ENCODE measurements at places on chromosomes 5 and 9.

- DNase-seq: no peak
These were observed 10.4 kb downstream of the TGFBI start for GRCh38 chr5:136039202-136039601.

DNA sequence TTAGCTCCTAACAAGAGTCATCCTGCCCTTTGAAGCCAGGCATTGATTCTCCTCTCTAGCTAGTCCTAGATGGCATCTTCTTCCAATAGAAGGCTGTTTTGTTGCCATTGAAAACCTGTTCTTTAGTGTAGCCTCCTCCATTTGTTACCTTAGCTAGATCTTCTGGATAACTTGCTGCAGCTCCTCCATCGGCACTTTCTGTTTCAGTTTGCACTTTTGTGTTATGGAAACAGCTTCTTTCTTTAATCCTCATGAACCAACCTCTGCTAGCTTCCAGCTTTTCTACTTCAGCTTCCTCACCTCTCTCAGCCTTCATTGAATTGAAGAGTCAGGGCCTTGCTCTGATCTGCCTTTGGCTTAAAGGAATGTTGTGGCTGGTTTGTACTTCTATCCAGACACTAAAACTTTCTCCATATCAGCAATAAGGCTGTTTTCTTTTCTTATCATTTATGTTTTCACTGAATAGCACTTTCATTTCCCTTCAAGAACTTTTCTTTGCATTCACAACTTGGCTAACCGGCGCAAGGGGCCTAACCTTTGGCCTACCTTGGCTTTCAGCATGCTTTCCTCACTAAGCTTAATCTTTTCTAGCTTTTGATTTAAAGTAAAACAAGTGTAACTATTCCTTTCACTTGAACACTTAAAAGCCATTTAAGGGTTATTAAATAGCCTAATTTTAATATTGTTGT, 166.5 kb upstream of the SLC12A2 start:
- DNase-seq: no peak

- no peak for DNase-seq
These were observed 1240.7 kb upstream of the WWC1 start for GRCh38 chr5:167050568-167051401.

GRCh38 chr9:22683700-22684075, 237.1 kb downstream of the DMRTA1 start:
- DNase-seq: no peak

- no peak for DNase-seq
These were observed 45.8 kb downstream of the WHRN start for GRCh38 chr9:114459464-114459863.

GRCh38 chr9:13716601-13717321, 437.3 kb upstream of the MPDZ start:
- DNase-seq: no peak

DNA sequence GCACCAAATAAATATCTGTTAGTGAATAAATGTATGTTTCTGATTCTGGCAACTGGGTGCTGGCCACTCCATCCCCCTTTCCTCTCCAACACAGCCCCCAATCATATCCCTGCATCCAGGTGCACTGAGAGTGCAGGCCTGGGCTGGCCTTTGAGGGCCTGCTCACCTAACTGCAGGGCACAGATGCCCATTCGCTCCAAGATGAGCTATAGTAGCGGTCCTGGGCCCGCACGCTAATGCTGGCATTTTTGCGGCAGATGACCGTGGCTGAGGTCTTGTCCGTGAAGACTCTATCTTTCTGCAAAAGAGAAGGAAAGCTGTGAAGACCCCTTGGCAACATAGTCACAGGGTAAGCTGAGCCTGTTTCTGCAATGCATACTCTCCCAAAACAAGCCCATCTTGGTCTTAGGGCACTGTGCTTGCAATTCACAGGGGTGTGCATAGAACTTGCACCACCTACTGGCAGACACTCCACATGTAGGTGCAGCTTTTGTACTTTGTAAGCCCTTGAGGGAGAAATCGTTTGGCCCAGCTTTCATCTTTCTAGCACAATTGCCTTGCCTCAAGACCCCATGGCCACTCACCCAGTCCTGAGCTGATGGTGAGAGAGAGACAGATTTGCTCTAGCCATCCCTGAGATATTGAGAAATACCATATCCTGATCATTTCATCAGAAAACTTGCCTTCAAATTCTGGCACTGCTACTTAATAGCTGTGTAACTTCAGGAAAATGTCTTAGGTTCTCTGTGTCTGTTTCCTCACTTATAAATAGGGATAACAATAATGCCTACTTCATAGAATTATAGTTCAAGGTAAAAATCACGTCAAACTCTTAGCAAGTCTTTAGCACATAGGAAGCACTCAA, 13.5 kb downstream of the IL12B start:
- DNase-seq: no peak

DNA sequence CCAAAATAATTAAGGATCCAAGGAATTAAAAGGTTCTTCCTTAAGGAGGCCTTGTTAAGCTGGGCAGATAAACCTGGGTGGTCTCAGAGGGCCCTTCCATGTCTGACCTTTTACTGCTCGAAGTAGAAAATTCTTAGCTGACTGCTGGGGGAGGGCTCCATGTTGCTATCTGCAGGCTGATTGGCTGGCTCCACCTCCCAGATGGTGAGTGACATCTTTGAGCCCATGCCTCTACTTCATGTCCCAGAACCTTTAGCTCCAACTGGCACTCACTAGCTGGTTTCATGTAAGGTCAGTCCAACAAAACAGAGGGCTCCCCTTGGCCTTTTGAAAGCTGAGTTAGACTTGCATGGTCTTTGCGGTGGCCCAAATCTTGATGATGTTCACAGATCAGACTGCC, 188.2 kb downstream of the PAX5 start:
- no peak for DNase-seq

DNA sequence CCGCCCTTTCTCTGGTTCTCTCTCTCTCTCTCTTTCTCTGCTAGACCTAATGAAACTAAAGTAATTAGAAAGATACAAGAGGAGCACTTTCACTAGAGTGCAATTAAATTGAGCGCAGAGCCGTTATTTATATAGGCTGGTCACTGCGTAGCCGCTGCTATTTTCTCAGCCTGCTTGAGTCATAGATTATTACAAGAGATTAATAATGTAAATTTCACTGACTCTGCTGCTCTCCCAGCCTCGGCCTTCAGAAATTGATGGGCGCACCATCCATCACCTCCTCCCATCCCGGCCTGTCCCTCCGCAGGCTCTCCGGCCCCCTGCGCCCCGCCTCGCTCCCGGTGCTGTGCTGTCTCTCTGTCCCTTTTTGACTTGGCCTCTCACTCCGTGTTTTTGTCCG, 268.0 kb upstream of the MVB12B start:
- no peak for DNase-seq

- DNase-seq: no peak
These were observed 672.5 kb upstream of the RORB start for GRCh38 chr9:73824671-73825070.

DNA sequence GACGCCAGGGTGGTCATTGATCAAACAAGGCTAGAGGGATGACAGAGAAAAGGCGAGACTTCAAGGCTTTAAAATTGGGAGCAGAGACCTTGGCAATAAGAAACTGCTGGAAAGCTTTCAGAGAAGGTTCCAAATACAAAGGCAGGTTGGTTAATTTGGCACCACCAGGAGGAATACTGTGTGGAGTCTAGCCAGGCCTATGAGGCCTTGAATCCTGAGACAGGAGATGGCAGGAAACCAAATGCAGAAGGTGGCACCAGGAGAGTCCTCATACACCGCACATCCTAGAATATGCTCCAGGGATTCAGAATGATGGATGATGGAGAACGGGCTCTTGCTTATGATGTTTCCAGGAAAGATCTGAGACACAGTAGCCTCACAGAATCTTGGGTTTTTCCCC, 90.0 kb downstream of the MCTP1 start:
- DNase-seq: no peak

DNA sequence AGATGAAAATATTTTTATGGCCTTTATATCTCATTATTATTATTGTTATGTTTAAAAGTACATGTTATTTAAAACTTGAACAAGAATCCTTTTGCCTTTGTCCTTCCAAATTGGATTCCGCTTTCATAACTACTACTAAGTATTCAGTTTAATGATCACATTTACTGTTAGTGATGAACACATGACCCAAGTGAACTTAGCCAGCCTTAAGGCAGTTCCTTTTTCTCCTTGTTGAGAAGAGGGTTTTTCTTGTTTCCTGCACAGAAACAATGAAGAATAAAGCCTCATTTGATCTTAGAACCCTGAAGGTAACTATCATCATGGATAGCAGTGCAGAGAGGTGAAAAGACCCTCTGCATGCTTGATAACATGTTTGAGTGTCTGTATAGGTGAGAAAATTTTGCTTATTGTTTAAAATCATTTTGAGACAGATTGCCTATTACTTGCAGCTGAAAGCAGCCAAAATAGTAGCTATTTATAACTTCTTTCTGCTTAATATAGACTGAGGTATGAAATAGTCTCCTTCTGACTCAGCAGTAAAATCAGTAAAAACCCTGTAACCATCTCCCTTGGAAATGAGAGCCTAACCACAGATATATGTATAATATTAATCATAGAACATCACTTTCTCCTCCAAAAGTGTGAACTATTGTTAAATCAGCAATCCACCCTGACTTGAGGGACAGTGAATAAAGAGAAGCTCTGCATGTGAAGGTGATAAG, 266.2 kb downstream of the SPATA31D1 start:
- no peak for DNase-seq

GRCh38 chr5:101966476-101966875, 329.6 kb downstream of the SLCO4C1 start:
- DNase-seq: no peak

DNA sequence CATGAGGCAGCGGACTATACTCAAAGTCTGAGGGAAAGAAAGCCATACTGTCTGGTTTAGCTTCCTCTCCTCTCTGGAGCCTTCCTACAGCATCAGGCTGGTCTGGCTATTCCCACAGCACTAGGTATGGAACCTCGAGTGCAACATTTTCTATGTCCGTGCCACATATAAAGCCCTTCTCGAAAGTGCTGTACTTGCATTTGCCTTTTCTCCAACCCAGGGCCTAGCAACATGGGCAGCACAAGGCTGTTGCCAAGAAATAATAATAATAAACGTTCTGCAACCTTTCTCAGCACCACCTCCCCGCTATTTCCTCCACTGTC, 804 bp downstream of the MED10 start:
- no peak for DNase-seq

DNA sequence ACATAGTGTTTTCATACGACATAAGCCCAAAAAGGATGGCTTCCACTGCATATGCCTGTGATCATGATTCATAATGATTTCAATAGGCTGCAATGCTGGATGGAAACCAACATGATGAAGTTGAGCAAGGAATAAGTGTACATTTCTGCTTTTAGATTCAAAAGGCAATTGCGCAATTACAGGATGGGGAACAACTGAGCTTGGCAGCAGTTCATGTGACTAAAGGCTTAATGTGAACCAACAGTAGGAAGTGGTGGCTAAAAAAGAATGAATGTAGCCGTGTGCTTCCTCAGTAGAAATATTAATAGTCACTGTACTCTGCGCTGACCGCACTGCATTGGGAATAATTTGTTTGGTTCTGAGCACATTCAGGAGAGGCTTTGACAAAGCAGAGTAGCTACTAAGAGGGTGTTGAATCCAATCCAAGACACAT, 51.2 kb downstream of the SLC1A3 start:
- DNase-seq: no peak

GRCh38 chr9:133842721-133843227, 104.6 kb upstream of the SARDH start:
- DNase-seq: no peak

DNA sequence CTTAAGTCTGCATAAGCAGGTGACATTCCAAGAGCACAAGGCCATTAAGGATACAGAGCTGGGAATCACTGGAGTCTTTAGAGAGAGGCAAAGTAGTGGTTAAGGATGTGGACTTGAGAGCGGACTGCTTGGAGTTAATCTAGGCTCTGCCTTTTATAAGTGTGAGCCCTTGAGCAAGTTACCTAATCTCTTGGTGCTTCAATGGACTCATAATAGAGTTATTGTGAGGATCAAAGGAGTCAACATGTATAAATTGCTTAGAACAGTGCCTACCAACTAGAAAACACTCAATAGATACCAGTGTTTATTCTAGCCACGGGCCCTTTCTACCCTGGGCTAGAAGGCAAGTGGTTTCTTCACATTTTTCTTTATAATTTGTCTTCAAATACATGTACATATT, 819.4 kb downstream of the NR2F1-AS1 start:
- DNase-seq: no peak

DNA sequence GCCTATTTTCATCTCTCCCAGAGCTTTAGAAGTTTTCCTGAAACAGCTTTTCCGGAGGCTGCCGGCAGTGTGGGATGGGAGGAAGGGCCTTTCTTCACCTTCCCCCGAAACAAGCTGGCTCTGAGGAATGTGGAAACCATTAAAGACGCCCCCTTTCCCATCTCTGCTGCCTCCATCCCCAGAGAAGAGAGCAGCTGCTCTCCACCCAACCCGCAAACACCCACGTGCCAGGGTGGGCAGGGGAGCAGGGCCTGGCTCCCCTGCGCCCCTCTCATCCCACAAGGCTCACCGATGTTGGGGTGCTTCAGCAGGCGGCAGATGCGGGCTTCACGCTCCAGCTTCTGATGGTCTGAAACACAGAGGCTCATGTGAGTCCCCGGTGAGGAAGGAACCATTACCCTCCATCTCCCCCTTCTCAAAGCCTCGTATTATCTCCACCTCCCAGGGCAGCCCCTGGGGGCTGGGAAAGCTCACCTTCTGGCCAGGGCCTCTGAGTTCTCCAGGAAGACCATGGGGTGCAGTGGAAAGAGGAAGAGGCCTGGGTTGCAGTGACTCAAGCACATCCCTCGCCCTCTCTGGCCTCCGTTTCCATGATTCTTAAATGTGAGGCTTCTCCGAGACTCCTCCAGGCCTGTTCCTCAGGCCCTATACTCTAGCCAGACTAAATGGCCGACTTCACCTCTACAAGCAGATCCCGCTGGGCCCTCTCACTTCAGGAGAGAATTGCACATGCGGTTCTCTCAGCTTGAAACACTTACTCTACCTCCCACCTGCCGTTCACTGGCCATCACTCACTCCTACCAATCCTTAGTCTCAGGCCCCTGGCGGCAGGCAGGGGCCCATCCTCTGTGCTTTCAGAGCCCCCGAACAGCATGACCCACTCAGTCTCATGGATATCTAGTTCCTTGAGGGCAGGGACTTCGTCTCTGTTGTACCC, 24.6 kb downstream of the CAMK2A start:
- DNase-seq: no peak

Measured in stimulated activated CD4-positive, alpha-beta T cell treated with anti-CD3 and anti-CD28 coated beads, TNF-alpha, amount 100 ng/mL, for 48 hours (primary cell).